ENCODE measurements at places on chromosomes 1 and 21.

- no peak for DNase-seq
Observed at GRCh38 chr1:240500647-240501046, 111.3 kb downstream of the GREM2 start.

DNA sequence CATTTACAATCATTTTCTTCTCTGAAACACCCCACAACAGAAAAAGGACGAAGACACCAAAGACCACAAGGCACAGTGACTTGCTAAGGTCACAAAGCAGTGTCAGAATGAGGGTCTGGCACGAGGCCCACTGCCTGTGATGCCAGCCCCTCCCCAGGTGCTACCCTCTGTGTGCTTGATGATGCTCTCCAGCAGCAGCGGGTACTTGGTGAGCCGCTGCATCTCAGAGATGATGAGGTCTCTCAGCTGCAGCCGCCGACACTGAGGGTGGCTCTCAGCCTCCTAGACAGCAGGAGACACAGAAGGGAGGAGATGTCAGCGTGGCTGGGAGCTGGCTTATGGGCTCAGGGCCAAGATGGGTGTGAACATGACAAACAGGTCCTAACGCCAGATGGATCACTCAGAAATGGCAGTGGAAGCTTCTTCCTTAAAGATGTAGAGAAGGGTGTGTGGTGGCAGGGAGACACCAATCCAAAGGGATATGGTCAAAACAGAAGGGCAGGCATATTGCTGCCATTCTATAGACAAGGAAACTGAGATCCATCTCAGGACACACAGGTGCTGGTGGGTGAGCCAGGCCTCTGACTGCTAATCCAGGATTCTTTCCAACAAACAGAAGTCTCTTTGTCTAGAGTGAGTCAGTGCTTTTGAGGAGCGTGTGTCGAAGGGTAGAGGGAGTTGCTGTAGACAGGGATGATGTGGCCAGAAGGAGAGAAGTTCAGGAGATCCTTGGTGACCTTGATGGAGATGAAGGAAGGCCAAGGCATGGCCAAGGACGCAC lies 25.6 kb downstream of the LRRC71 start:
- DNase-seq, result no peak

DNA sequence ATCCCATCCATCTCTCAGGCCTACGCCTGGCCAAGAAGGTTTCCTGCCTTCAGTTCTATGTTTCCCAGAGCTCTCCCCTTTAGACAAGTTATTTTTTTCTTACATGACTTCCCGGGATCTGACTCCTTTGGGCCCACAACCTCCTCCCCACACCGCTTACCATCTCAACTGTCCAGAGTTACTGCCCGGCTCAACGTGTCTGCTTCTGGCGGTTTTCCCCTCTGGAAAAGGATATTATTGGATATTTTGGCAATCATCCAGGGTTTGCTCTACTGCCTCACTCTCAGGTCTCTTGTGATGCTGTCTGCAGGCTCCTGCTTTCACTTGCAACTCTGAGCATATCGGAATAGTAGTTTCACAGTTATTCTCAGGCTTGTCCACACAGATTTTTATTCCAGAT lies 318.2 kb upstream of the CAMK1G start:
- DNase-seq, result no peak

- DNase-seq, result no peak
Observed at GRCh38 chr1:204362984-204363334, 3.2 kb upstream of the PLEKHA6 start.

DNA sequence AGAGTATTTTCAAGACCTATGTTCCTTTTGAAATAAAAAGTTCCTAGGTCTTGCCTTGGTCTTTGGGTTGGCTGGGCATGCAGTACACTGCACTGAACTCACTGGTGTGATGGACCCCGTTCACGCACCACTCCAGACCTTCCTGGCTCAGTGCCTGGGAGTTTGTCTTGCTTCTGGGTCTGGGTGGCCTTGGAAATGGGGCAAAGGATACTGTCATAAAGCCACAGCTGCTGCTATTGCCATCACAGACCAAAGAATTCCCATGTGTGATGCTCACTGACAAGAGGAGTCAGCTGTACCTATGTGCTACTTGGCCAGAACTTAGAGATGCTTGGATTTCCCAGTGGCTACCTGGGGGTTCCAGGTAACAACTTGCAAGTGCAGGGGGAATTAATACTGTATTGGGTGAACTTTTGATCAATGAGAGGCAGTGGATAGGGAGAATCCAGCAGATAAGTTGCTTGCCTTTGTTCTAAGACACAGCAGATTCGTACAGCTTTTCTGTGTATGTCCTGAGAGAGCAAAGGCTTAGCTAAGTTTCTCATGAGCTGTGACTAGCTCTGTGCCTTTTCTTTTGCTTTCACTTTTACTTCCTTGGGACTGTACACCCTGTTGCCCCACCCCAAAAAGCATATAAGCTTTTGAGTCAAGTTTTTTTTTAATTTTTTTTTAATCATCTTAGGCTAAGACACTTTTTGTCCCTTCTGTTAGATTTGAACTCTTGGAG lies 115.3 kb downstream of the RUNX1 start:
- no peak for DNase-seq

- no peak for DNase-seq
Observed at GRCh38 chr1:185720633-185721272, 13.4 kb upstream of the HMCN1 start.

DNA sequence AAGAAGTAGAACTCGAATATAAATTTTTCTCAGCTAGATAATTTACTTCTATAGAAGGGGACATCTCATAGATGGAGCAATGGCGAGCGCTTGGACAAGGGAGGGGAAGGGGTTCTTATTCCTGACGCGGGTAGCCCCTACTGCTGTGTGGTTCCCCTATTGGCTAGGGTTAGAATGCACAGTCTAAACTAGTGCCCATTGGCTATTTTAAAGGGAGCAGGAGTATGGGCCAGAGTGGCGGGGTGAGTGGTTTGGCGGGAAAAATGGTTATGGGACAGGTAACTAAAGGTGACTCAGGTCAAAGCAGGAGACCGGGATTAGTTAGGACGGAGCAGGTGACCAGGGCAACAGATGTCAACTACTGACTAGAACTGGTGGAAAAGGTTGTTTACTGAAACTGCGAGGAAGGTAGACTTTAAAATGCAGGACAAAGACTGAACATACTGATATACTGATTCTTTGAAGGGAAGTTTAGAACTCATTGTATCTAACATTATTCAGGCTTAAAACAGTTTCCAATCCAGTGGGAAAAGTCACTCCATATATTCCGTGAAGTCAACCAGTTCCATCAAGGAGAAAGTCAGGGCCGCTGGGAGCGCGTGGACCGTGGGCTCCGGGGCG lies 940 bp upstream of the ATAD3A start:
- DNase-seq, result no peak

GRCh38 chr1:52190500-52191252 lies 48.8 kb downstream of the ZFYVE9 start:
- DNase-seq, result no peak

- no peak for DNase-seq
Observed at GRCh38 chr1:39663559-39663958, 8.3 kb downstream of the NT5C1A start.

- no peak for DNase-seq
Observed at GRCh38 chr1:21766210-21766609, 16.7 kb downstream of the USP48 start.

- DNase-seq, result no peak
Observed at GRCh38 chr1:204089044-204089751, 16.3 kb downstream of the SOX13 start.

GRCh38 chr1:243438815-243439214 lies 183.0 kb downstream of the SDCCAG8 start:
- no peak for DNase-seq

DNA sequence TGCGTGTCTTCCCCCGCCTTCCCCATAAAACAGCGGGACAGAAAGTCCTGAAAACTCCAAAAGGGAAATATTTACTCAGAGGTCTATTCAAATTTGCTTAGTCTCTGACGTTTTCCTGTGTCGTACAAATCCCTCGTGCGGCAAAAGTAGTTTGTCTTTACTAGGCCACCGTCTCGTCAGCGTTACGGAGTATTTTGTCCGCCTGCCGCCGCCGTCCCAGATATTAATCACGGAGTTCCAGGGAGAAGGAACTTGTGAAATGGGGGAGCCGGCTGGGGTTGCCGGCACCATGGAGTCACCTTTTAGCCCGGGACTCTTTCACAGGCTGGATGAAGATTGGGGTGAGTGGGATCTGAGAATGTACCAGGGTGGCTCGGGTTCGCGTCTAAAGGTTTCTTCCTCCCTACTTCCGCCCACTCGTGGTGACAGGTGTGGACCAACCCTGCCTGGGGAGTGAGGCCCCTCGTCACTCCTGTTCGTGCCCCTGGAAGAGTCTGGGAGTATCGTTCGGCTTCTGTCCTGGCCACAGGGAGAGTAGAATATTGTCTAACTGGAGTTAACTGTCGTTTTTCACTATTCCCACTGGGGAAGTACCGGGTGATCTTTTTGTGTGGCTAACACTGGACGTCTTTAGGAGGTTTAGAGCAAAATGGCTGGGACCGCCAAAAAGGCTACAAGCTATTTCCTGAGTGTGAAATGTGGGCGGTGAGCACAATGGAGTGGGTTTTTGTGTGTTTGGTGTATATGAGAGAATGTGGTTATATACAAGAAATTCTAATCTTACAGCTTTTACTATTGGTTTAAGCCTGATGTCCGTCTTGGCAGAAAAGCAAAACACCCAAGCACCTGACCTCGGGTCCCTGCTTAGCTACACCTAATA lies at the start of gene ATF6:
Gene ATF6 (plus strand): TSS at position 219 of the 880 bp plus-strand sequence. CDS start 41 bp downstream, at position 260.
- DNase-seq, result peak; percentile 71

- DNase-seq, result no peak
Observed at GRCh38 chr1:29453502-29454240, 217.3 kb downstream of the PTPRU start.

DNA sequence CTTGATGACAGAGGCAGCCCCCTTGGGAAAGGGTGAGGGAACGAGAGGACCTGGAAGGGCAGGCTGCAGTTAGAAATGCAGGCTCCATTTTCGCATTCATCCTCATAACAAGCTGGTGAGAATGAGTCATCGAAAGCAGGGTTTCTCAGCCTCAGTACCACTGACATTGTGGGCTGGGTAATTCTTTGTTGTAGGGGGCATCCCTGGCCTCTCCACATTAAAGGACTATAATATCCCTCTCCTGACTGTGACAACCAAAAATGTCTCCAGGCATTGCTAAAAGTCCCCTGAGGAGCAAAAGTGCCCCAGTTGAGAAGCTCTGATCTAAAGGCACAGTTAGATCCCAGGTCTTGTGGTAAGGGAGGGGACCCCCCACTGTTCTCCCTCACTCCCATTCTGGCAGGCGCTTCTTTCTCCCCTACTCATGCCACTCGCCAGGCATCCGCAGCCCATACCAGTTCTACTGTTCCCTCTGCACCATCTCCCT lies 20.4 kb downstream of the KCNN3 start:
- DNase-seq, result no peak

DNA sequence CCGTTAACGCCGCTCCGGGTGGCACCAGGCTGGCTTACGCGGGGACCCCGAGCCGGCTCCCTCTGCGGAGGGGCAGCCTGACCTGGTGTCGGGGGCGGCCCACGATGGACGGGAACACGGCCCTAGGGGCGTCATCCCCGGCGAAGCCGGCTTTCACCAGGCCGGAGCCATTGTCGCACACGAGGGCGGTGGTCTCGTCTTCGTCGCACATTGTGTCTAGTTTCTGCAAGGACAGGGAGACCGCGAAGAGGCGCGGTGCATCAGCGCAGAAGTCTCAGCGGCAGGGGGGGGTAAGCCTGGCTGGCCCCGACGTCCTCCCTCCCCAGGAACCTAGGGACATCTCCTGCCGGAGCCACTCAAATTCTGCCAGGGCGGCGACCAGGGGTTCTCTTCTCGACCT lies 989 bp downstream of the ACTA1 start:
- no peak for DNase-seq

GRCh38 chr1:15465674-15466073 lies 9.1 kb downstream of the CELA2A start:
- DNase-seq, result no peak

DNA sequence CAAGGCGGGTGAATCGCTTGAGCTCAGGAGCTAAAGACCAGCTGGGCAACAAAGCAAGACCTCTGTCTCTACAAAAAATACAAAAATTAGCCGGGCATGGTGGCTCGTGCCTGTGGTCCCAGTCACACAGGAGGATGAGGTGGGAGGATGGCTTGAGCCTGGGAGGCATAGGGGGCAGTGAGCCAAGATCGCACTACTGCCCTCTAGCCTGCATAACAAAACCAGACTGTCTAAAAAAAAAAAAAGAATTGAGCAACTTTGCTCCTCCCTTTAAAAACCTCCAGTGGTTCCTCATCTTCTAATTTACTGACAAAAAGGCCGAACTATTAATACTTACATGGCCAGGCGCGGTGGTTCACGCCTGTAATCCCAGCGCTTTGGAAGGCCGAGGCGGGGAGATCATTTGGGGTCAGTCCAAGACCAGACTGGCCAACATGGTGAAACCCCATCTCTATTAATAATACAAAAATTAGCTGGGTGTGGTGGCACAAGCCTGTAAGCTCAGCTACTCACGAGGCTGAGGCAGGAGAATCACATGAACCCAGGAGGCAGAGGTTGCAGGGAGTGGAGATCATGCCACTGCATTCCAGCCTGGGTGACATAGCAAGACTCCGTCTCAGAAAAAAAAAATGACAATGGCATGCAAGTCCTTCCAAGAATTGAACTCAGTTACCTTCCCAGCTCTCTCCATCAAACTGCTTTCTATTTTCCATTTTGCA lies 4.4 kb downstream of the ACBD3 start:
- DNase-seq, result peak; percentile 11

DNA sequence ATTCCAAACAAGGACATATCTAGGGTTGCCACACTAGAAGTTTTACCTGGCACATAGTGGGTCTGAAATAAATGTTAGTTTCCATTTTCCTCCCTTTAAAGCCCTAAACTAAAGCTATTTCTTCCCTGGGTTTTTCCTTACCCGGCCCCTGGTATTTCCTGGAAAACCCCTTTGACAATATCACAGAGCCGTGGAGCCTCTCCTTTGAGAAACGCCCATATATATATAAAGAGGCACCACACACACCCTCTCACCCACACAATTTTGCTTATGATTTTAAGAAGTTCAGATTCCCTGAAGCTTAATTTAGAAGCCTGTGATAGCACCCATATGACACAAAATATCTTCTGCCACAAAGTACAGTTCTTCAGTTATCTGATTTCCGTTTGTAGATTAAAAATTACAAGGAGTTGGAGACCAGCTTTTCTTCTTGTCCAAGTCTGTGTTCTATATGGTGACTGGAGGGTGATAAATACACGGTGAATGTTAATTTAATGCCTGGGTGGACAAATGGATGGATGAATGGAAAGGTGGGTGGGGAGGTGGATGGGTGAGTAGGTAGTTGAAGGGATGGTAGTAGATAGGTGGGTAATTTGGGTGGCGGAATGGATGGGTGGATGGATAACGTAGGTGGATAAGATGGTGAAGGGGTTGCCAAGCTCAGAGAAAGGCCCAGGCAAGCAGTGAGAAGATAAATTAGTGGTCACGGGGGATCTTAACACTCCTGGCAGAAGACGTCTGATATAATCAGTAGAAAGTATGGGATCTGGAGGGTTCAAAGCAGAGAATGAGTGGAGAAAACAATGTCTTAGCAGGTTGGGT lies 154.4 kb upstream of the FGGY start:
- no peak for DNase-seq

GRCh38 chr1:55860326-55860725 lies 645.2 kb upstream of the USP24 start:
- DNase-seq, result no peak

DNA sequence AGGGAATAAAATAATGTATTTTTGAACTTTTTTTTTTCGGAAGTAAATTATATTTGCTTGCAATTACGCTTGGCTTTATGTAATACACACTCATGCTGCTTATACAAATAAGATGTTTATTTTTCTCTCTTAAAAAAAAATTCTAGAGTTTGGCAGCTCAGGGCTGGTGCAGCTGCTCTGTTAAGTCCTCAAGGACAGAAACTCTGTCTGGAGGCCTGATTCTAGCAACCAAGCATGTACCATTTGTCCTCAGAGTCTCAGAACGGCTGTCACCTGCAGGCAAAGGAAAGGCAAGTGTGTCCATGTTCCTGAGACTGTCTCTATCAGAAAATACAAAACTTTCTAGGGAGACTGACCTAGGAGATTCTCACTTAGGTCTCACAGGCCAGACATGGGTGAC lies 23.2 kb upstream of the CLDN17 start:
- no peak for DNase-seq

Measured in nephron progenitor cell (in vitro differentiated cells).